Activated CD4-positive, alpha-beta T cell treated with anti-CD3 and anti-CD28 coated beads, Interleukin-2, Interleukin-4, amounts not matched to agents 100 ng/mL and 50 ng/mL, durations not matched to agents 16 hours and 8 hours (primary cell): ENCODE measurements at places on chromosomes 5 and 9.

GRCh38 chr9:138118601-138119071 lies 241.1 kb downstream of the CACNA1B start:
- no peak for DNase-seq

DNA sequence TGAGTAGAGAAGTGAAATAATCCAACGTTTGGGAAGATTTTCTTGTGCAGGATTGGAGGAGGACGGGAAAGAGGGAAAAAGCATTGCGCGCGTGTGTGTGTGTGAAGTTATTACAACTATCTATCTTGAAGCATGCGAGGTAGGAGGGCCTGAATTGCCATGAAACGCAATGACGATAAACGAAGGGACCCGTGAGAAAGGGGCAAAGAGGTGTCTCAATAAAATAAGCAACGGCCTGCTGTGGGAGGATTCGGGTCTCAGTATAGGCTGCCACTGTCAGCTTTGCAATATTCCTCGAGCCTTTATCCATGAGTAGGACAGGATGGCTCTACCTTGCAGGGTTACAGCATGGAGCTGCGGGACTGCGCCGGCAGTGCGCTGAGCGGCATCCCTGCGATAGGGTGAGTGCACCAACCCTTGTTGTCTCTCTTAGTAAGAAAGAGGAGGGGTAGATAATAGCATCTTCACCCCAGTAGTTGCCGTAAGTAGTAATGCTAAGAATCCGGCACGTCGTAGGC lies 631 bp upstream of the RCL1 start:
- no peak for DNase-seq

DNA sequence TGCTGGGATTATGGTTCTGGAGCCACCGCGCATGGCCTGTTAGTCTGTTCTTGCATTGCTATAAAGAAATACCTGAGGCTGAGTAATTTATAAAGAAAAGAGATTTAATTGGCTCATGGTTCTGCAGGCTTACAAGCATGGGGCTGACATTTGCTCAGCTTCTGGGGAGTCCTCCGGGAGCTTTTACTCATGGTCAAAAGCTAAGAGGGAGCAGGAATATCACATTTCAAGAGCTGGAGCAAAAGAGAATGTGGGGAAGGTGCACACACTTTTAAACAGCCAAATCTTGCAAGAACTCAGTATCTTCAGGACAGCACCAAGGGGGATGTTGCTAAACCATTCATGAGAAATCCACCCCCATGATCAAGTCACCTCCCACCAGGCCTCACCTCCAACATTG lies 12.1 kb downstream of the JAK2 start:
- no peak for DNase-seq

GRCh38 chr5:178649580-178649979 lies 22.7 kb upstream of the CLK4 start:
- no peak for DNase-seq

DNA sequence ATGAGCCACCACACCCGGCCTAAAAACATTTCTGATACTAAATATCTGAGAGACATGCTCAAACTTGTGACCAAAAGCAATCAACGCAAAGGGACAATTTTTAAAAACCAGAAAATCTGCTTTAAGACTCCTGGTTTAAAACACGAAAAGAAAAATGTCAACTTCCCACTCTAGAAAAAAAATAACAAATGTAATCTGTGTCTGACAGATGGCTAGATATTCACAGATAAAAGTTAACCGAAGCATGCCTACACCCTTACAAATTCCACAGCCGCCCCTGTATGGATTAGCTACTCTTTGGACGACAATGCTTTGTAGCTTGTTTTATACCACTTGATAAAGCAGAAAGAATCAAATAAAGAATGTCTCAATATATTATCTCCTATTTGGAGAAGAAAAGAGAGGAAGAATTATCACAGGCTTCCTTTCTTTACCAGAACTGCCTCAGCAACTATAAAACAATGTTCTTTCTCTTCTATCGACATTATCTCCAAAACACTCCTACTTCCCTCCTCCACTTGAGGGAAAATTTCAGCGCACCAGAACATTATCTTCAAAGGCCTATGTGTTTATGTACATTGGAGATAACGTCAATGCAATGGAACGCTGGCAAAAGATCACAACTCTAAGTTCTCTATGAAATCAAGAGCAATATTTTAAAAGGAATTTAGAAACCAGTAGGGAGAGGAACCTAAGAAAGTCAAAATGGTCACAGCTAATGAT lies 26.2 kb downstream of the CEMIP2 start:
- DNase-seq: no peak

DNA sequence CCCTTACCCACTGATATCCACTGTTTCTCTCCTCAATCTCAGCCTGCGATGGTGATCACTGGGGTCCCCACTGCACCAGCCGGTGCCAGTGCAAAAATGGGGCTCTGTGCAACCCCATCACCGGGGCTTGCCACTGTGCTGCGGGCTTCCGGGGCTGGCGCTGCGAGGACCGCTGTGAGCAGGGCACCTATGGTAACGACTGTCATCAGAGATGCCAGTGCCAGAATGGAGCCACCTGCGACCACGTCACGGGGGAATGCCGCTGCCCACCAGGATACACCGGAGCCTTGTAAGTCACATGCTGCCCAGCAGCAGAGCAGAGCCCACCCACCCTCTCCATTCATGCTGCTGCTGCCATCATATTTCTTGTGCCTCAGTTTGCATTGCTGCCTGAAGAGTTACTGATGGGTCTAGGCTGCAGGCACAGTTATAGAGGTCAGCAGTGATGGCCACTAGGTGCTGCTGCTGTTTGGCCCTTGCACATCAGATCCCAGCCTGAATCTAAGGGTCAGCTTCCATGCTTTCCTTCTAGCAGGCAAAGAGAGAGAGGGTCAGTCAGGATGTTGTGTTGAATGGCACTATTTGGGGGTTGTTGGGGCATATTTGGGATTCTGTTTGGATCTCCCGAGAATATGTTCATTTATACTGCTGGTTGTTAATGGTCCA lies 106.0 kb downstream of the MEGF10 start:
- no peak for DNase-seq

DNA sequence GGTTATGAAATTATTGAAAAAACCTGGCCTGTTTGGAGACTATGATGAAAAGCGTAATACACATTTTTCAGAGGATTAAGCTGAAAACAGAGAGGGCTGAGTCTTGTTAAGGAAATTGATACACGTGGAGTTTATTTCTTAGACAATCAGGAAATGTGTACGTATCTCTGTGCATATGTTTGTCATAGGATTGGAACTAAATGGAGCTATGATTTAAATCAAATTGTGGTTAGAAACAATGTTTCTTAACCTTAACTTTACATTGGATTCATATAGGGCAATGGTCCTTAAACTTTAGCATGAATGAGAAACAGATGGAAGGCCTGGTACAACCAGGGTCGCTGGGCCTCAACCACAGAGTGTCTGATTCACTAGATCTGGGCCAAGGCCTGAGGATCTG lies 451.6 kb downstream of the CDH18 start:
- DNase-seq: no peak

GRCh38 chr9:132729235-132729890 lies 59.1 kb downstream of the GTF3C4 start:
- no peak for DNase-seq

DNA sequence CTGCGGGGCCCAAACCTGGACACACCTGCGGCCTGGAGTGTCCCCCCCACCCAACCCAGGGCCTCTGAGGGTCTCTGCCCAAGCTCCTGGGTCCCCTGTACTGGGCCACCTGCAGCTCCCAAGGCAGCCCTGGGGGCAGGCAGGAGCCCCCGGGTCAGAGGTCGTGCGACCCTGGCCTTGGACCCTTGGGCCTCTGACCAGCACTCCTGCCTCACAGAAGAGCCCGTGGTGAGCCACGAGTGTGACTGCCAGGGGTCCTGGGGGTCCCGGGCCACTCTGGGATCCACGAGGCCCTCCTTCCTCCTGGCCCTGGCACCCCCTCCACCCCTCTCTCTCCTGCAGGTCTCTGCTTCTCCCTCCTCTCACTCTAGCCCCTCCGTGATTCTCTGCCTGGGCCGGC lies 5.0 kb upstream of the PTGDS start:
- DNase-seq: no peak
